ENCODE measurements at places on chromosomes 2 and 18.

DNA sequence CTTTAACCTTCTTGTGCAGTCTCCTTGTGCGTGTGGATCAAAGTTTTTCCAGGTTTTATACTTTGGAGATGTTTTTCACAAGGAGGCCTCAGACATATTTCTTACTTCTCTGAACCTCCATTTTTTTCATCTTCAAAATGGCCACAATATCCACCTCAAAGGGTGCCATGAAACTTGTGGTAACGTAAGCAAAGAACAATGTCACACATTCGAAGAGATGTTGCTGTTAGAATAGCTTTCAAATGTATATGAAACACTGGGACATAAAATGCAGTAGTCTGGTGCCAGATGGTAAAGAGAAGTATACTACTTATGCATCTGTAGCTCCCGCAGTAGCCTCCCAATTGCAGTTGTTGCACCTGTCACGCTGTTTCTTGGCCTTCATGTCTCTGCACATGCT lies 2.6 kb upstream of the KRCC1 start:
- no peak for DNase-seq

GRCh38 chr2:144643537-144644336 lies 123.8 kb upstream of the ZEB2 start:
- DNase-seq = no peak

GRCh38 chr2:105373895-105374401 lies 24.9 kb downstream of the FHL2 start:
- DNase-seq = no peak

DNA sequence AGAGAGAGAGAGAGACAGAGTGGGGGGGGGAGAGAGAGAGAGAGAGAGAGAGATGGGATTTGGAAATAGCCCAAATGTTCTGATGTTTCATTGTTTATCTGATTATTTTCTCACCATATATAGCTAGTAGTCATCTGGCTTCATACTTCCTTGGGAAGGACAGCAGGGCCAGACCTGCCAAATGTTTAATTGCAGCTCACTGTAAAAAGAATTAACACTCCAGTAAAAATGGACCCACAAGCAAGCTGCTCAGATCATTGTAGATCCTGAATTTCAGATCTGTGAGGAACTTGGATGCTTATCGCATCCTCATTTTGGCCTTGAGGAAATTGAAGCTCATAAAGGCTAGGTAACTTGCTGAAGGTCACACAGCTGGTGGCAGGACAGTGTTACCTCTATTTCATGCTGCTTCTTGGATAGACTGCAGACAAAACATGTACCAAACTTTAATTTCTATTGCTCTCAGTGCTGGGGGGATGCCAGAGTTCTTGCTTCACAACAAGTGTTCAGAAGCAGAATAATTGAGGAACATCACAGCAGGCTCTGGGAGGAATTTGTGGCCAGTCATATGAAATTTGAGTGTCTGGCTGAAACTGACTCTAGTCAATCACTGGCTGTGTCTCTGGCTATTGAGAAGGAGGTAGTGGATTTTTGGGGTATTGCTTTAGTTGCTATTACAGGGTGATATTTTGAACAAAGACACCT lies 223.5 kb downstream of the PIK3C3 start:
- no peak for DNase-seq

DNA sequence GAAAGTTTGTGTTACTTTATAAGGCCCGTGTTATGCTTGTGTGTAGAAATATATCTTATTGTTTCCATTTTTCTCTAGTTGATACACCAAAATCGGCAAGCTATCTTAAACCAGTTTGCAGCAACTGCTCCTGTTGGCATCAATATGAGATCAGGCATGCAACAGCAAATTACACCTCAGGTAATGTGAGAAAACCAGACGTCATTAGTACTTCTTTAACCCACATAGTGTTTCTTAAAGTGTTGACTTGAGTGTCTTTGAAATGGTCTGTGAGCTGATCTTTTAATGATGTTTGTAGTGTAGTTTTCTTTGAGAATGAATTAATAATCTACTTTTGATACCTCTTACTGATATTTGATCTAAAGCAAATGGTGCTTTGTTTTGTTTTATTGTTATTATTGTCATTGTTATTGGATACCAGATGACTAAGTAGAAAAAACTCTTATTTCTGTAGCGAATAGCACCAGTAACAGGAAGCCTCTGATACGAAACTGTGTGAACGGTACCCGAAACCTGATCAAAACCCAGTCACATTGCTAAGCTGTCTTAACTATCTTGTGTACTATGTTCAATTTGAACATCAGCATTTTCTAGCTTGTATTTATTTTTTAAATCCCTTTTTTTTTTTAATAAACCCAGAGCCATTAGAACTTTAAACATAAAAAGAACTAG lies 53.7 kb downstream of the PTRHD1 start:
- DNase-seq = no peak

GRCh38 chr18:10530852-10531251 lies 5.0 kb downstream of the NAPG start:
- no peak for DNase-seq

- peak; percentile 47 for DNase-seq
Observed at GRCh38 chr2:217467331-217467730, 535.5 kb downstream of the TNS1 start.

DNA sequence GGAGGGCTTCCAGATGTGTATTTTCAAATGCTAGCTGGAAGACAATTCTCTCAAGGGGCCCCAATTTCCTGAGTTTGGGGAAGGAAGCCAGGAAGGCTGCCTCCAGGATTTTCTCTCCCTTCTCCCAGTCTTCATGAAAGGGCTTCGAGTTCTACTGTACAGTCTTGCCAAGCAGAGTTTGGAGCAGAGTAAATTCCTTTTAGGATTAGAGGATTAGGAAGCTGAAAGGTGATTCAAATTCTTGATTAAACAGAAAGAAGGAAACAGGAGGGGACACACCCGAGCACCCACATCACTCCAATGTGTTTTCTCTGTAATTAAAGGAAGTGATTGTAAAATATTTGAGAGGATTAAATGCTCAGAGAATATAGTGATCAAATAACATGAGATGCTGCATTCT lies 217.8 kb downstream of the SETBP1 start:
- DNase-seq = no peak

DNA sequence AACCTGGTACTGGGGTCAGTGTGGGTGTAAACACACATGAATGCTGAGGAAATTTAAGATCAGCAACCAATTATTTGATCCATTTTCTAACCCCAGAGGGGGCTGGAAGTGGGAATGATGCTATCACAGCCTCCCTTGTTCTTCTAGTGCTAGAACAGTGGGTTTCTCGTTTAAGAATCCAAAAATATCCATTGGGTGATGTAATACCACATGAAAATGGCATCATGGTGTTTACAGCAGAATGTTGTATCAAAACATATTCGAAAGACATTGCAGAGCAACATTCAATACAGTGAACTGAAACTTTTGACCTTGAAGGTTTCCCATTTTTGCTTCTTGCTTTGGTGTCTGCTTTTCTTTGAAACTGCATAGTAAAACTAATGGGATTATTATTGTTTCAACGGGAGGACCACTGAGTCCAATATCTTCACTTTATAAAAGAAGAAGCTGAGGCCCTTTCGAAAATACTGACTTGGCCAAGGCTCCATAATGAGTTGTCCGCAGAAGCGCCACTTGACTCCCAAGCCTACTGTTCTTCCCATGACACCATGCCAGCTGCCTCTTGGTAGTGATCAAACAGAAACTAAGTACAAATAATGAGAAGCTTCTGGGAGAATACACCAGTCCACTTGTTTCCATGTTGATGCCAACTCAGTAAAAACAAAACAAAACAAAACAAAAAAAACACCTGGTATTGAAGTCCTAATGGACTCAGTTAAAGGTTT lies 106.1 kb downstream of the COLEC12 start:
- DNase-seq = no peak

DNA sequence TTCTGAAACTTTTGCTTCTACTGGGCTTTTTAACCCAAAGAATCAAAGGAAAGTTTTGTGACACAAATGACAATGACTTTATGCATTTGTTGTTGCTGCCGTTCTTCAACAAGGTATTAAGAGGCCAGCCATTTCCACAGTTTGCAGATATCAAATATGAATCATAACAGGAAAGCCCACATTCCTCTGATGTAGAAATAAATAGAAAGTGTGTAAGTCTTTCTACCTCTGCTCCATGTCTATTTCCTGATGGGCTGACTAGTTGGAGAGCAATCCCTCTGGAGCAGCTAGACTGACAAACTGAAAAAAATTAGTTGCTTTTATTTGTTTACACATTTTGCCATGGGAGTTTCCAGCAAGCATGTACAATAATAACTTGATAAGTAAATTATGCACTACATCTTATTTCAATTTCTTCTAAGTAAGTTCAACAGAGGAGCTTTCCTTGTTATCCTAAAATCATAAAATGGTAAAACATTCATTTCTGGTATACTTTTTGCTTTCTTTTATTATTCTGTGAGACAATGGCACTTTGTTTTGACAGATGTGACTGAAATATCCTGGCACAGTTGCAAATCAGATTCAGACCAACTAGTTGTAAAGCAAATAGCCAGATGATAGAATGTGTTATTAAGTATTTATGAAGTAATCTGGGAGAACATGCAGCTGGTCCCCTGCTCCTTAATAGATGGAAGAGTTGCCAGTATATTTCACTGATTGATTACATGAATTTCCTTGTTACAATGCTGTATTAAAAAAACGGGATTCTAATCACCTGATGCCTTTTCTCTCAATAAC lies 266.7 kb downstream of the METTL4 start:
- DNase-seq = no peak

- DNase-seq = no peak
Observed at GRCh38 chr2:241871538-241872312, 2.2 kb downstream of the RTP5 start.

- DNase-seq = no peak
Observed at GRCh38 chr2:84494070-84494469, 22.2 kb upstream of the DNAH6 start.

DNA sequence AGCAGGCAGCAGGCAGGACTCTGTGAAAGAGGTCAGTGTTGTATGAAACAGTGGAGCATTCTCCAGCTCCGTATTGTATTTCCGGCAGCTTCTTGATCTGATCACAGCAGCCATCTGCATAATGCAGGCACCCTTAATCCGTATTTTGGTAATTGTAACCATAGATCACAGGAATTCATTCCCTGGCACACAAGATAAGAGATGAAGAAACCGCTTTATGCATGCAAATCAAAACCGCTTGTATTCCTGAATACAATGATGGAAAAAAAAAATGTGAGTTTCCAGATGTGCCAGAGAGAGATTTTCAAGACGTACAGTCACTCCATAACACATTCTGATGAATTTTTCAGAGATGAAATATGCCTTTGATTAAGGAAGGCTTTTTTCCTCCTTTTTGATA lies 221.3 kb downstream of the ACKR3 start:
- DNase-seq = no peak

DNA sequence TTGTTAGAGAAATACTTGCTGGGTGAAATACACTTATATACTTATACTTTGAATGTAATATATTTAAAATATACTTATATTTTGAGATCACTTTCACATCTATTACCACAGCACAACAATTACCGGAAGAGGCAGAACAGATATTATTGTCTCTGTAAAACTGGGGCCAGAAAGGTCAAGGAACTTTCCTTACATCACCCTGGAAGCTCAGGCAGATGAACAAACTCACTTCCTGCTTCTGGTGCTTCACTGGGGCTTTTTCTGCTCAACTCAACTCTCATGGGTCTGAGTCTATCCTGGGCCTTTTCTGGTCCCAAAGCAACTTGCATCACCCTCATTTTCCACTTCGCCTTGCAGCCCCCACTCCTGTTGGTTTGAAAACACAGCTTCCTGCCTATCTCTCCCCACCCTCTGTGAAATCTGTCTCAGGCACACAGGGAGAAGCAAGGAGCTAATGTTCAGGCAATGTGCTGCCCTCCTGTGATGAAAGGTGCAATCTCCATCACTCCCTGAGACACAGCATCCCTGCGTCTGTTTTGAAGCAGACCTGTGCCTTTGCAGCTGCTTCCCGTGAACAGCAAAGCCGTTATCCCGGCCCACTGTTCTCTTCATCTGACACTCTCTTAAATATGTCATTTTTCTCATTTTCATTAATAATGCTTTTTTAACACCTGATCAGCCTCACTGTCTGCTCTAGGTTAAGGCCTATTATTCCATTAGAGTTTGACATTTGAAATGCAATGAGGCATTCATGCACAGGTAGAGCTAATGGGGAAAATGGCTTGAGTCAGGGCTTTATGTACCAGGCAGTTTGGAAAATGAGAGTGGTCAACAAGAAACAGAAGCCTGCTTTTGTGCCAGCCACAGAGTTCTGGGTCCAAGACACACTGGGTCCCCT lies 251.9 kb upstream of the CHAC2 start:
- no peak for DNase-seq

DNA sequence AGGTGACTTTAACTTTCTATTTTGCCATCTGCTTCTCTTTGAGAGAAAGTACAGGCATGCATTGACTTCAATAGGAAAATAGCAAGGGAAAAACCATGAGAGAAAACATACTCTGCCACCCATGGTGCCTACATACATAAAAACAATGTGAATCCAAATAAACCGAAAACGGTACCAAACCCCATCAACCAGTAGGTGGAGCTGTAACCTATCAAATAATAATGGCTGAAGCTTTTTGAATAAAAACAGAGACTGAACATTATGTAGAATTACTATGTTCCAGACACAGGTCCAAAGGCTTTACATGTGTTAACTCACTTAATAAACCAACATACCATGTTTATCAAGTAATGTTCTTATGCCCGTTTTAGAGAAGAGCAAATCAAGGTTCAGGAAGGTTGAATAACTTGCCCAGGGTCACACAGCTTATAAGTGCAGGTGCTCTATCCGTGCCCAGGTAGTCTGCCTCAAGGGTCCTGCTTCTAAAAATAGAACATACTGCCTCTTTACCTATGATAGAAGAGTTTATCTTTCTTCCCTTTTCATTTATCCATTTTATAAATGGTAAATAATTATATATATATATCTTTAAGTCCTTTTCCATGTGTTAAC lies 293.9 kb upstream of the SYT4 start:
- no peak for DNase-seq

DNA sequence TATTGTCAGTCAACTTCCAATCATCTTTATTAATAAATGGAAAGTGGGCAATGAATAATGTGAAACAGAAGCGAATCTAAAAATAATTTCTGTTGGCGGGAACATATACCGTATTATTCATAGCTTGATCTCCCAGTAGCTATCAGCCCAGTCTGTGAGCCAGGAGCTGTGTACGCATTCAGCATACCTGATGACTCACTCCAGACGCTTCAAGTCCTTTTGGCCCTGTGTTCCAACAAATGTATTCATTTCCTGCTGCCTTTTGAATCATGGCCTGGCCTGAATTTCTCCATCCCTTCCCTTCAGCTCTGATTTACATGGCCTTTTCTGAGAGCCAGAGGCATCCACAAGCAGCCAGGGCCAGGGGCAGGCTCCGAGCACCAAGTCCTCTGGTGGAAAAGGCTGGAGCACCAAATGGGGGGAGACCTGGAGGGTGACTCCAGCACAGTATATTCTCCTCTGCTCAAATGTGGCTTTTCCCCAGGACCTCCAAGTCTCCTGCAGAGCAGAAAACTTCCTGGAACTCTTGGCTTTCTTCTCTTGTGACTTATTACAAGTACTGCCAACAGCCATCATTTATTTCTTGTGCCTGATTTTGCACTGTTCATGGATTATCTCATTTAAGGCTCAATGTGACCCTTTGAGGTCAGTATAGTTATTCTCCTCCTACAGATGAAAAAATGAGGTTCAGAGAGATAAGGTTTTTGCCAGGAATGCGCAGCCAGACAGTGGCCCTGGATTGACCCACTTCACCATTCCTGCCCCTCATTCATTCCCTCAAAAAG lies 108.7 kb downstream of the EN1 start:
- DNase-seq = peak; percentile 34
